Activated naive CD4-positive, alpha-beta T cell treated with anti-CD3 and anti-CD28 coated beads for 36 hours (primary cell): ENCODE measurements at places on chromosomes 2 and 18. TPM values are rescaled to one million over a fixed set of nuclear protein-coding genes. Genes with fewer than 3 reads are reported as not detected.

DNA sequence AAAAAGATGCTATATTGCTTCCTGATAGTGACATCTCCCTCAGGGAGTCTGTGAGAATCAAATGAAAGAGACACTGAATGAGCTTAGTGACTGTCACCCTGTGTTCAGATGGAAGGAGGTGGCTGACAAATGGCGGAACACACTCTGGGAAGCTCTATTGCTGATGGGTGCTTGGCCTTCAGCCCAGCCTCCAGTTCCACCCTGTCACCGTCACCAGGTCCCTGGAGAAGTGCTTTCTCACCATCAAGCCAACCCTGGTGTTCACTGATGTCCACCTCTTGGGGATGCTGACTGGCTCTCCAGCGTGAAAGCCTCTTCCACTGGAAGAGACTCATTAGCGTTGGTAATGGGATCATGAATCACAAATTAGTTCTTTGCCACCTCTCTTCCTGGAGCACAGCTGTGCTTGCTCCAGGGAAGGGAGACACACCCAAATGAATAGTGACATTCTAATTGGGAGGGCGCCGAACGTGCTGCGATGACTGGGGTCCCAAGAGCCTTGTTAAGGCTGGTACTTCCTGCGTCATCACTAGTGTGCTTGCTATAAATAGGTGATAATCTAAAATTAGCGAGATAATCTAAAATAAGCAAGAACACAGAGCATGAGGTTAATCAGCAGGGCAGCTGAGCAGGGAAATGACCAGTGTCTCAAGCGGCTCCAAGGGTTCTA, 154.0 kb downstream of the CLIP4 start:
- no peak for DNase-seq

DNA sequence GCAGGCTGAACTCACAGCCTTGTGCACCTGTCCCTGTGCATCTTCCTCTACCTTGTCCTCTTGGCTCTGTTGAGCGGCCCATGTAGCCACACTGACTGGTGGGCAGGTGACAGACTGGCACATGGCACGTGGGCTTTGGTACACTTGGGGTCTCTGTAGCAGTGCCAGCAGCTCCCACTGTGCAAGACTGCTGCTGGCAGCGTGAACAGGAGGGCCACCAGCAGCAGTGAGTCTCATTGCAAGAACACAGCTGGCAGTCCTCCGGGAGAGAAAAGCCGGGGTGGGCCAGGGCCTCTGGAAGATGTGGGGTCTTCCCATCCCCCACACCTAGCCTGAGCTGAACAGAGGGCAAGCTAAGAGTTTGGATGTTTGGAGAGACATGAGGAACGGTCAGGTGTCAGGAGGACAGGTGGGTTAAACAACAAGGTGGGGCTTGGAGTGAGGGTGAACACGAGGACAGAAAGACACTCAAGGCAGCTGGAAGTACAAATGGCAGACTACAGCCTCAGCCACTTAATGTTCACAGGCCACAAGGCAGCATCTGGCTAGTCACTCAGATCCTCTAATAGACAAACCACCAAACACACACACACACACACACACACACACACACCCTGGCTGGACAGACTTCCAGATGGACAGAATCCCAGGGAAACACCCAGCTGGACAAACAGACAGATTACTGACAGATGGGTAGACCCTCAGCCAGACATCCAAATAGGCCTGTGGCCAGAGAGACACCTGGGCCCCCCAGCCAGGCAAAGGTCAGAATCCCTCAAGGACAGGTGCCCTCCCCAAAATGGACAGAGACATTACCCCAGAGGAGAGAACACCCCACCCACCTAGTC, 2.3 kb upstream of the PTPN18 start:
- DNase-seq, result no peak

DNA sequence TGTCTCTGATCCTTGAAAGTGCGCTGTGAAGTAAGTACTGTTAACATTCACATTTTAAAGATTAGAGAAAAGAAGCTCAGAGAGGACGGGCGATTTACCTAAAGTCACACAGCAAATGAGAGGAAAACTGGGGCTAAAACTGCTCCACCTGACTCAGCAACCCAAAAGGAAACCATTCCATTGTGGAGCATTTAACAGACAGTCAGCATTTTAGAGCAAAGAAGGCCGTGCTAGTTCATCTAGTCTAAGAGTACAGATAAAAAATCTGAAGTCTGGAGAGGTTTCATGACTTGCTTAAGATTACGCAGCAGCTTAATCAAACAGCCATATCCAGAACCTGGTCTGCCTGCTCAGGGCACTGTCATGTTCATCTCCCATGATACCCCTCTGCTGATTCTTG, 19.9 kb upstream of the KCNF1 start:
- DNase-seq, result no peak

DNA sequence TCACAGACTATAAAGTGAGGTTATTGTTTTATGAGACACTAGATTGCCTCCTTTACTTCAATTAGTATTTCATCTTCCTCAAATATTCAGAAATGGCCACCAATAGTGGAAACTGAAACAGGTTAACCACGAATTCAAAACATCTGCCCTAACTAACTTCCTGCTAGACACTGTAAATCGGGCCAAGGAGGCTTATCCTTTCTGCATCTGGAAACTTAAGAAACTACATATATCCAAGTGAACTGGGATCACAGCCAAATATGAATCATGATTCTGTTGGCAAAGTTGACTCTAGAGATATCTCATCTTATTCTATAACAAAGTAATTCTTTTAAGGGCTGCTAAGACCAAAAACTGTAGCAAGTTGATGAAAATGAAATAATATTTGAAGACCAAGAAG, 136.6 kb upstream of the ZC3H15 start:
- no peak for DNase-seq

Gene ST8SIA5
- total RNA-seq, result not detected

Gene IL1RN
- 1.2 TPM for total RNA-seq

- DNase-seq, result no peak
Measured at GRCh38 chr2:178782236-178782635, 25.0 kb downstream of the TTN start.

DNA sequence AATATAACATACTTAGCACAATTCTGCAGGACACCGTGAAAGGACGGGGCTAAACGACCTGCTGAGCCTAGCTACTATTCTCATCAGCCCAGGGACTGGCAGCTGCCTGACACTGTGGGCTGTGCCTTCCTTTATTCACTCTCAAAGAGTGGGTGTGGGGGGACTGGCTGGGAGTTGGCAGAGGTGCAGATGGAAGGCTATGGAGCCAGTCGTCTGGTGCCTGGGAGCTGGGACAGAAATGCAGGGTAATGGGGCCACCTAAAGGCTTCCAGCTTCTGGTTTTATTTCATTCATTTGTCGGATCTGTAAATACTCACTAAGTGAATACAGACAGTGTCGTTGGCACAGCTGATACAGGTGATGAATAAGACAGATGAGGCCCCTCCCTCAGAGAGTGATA, 56.0 kb upstream of the NFU1 start:
- no peak for DNase-seq

DNA sequence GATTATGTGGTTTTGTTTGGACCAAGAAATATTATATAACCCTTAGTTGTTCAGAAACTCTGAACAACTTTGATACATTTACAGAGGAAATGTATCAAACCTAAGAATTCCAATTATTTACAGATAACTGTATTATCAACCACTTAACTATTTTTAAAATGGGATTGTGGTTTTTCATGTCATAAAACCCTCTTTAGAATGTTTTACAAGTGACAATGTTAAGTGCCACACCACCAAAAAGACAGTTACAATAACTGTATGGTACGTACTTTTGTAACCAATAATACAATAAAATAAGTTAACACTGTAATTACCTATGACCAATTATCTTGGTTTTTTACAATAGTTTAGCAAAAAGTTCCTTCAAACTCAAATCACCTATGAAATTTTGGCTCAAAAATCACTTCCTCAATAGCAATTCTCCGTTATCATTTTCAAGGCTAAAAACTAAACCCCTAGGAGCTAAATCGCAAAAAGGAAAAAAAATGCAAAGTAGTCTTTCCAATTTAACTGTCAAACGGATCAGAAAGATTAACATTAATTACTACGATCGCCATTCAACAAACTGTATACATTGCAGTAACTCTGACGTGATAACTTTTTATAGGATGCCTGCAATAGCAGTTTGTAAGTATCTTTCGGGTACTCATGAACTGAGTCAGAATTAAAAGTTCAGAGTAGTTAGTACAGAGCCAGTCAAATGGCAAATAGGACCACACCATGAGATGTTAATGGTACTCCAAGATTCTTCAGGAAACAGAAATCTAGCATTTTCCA, 1.5 kb downstream of the ROCK1 start:
- no peak for DNase-seq

Gene UGT1A5
- not detected for total RNA-seq

- no peak for DNase-seq
Measured at GRCh38 chr2:72148837-72149555, 1.3 kb upstream of the CYP26B1 start.

Gene WBP1
- 40.0 TPM for total RNA-seq

- DNase-seq, result peak; percentile 55
Measured at GRCh38 chr2:241540771-241541561, 17.6 kb upstream of the BOK start.
